ENCODE measurements at places on chromosomes 11 and 22. TPM values are rescaled to one million over a fixed set of nuclear protein-coding genes. Genes with fewer than 3 reads are reported as not detected.

The PNPLA3 gene
- total RNA-seq: 0.50 TPM

The TEX12 gene
- total RNA-seq: not detected

The OR51I2 gene
- total RNA-seq: not detected

The GLYATL2 gene
- not detected for total RNA-seq

The OR5A1 gene
- total RNA-seq: not detected

DNA sequence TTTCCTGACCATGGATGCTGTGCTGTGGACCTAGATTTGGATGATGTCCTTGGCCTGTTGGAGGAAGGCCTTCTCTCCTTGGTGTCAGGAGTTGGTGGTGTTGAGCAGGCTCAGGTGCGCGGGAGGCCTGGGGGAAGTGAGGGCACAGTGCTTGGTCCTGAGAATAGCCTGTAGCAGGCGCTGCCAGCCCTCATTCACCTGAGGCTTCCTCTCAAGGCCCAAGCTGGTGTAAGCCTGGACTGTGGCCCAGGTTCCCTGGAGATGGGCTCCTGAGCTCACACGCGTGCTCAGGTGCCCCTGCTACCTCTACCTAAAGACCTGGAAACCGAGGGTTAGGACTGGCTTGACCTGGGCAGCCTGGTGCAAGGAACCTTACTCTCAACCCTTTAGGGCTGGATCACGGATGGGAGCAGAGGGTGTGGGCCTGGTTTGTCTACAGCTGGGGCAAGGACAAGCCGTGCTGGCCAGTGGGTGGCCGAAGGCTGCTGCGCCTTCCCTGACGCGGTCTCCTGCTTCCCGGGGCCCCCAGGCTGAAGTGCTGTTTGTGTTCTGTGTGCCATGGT lies 7.8 kb upstream of the GRAMD4 start:
- no peaks in the 10 kb centered on the region for H3K27me3 ChIP-seq
- H3K4me1 ChIP-seq: peaks cover 26% of the 10 kb centered on the region
- no peak overlapping the region for H3K4me3 ChIP-seq
- H3K36me3 ChIP-seq: no peaks in the 10 kb centered on the region
- peak; percentile 14 for DNase-seq

- DNase-seq: no peak
- H3K27ac ChIP-seq: no peak overlapping the region
- no peaks in the 10 kb centered on the region for H3K4me1 ChIP-seq
- H3K27me3 ChIP-seq: peaks cover 14% of the 10 kb centered on the region
- H3K36me3 ChIP-seq: no peaks in the 10 kb centered on the region
Observed at GRCh38 chr11:71172680-71173079, 79.7 kb downstream of the SHANK2 start.

DNA sequence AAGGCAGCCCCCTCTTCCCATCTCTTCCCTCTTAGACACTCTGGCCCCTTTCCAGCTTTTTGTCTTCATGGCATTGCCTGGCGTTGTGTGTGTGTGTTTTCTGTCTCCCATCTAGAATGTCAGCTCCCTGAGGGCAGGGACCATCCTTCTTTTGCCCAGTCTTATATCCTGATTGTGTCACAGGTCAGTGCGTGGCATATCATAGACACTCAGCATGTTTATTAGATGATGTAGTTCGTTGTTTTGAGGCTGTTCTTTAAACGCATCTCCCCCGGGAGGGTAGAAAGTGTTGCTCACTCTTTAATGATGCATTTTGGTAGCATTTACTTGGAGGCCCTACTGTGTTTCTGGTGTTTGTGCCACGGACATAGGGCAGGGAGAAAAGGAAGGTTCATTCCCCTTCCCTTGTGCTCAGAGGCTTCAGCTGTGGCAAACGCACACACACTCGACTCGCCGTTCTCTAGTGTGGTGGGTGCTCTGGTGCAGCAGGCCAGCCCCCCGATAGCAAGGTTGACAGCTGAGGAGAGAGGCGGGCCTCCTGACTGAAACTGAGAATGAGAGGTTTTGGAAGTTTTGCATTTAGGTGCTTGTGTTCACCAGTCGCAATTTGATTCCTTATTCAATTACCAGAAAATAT lies 60.2 kb downstream of the TNRC6B start:
- H3K27me3 ChIP-seq: no peaks in the 10 kb centered on the region
- H3K4me3 ChIP-seq: no peak overlapping the region
- peak overlapping the region; percentile 59 for H3K27ac ChIP-seq
- no peaks in the 10 kb centered on the region for H3K36me3 ChIP-seq
- peak; percentile 27 for DNase-seq
- H3K4me1 ChIP-seq: peaks cover 77% of the 10 kb centered on the region

- H3K36me3 ChIP-seq: no peaks in the 10 kb centered on the region
- no peak for DNase-seq
- H3K4me1 ChIP-seq: peaks cover 4% of the 10 kb centered on the region
- no peak overlapping the region for H3K4me3 ChIP-seq
- H3K27me3 ChIP-seq: no peaks in the 10 kb centered on the region
Observed at GRCh38 chr11:126485021-126485792, 129.7 kb downstream of the ST3GAL4 start.

GRCh38 chr22:19523240-19524169 lies 705 bp downstream of the CLDN5 start:
- peaks cover 32% of the 10 kb centered on the region for H3K27me3 ChIP-seq
- H3K36me3 ChIP-seq: peaks cover 8% of the 10 kb centered on the region
- peak overlapping the region; percentile 41 for H3K4me3 ChIP-seq

GRCh38 chr11:45859661-45860140 lies 12.4 kb downstream of the CRY2 start:
- no peaks in the 10 kb centered on the region for H3K4me1 ChIP-seq
- H3K27me3 ChIP-seq: no peaks in the 10 kb centered on the region
- peaks cover 48% of the 10 kb centered on the region for H3K36me3 ChIP-seq
- no peak for DNase-seq
- H3K4me3 ChIP-seq: no peak overlapping the region
- H3K27ac ChIP-seq: no peak overlapping the region

GRCh38 chr22:26994801-26995200 lies 337.4 kb downstream of the MIAT start:
- no peaks in the 10 kb centered on the region for H3K36me3 ChIP-seq
- no peak overlapping the region for H3K4me3 ChIP-seq
- H3K27me3 ChIP-seq: no peaks in the 10 kb centered on the region
- H3K4me1 ChIP-seq: no peaks in the 10 kb centered on the region
- no peak overlapping the region for H3K27ac ChIP-seq
- no peak for DNase-seq

- no peak overlapping the region for H3K27ac ChIP-seq
- H3K36me3 ChIP-seq: no peaks in the 10 kb centered on the region
- H3K27me3 ChIP-seq: no peaks in the 10 kb centered on the region
- H3K4me3 ChIP-seq: no peak overlapping the region
Observed at GRCh38 chr22:46569055-46569847, 31.8 kb upstream of the CELSR1 start.

- H3K27me3 ChIP-seq: no peaks in the 10 kb centered on the region
- no peaks in the 10 kb centered on the region for H3K36me3 ChIP-seq
- no peak overlapping the region for H3K4me3 ChIP-seq
Observed at GRCh38 chr22:30718938-30719337, 24.3 kb downstream of the OSBP2 start.

DNA sequence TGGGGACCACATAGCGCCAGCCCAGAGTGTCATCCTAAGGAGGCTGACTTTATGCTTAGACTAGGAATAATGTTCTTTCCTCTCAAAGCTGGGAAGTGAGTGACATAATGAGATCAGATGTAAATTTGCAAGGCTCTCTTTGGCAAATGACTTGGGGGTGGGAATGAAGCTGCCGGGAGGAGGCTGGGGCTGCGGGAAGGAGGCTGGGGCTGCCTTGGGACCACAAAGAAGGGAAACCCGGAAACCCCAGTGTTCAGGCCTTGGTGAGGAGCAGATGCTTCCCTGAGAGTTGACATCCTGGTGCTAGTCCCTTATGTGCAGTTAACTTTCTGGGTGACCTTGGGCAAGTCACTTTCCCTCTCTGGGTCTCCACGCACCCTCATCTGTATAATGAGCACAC lies 182.0 kb downstream of the CHST1 start:
- DNase-seq: no peak
- H3K4me3 ChIP-seq: no peak overlapping the region
- H3K4me1 ChIP-seq: no peaks in the 10 kb centered on the region
- no peak overlapping the region for H3K27ac ChIP-seq
- H3K36me3 ChIP-seq: no peaks in the 10 kb centered on the region

All from activated CD4-positive, alpha-beta memory T cell treated with anti-CD3 and anti-CD28 coated beads for 36 hours (primary cell).